ENCODE measurements at places on chromosomes 13 and 19.
A peak's percentile ranks its signal among the peaks of the same experiment; 100 is the strongest.

GRCh38 chr19:40567750-40568494 is 8.8 kb upstream of the SHKBP1 start:
- DNase-seq: no peak

GRCh38 chr13:23792680-23793079 is 96.5 kb downstream of the MIPEP start:
- no peak for DNase-seq

DNA sequence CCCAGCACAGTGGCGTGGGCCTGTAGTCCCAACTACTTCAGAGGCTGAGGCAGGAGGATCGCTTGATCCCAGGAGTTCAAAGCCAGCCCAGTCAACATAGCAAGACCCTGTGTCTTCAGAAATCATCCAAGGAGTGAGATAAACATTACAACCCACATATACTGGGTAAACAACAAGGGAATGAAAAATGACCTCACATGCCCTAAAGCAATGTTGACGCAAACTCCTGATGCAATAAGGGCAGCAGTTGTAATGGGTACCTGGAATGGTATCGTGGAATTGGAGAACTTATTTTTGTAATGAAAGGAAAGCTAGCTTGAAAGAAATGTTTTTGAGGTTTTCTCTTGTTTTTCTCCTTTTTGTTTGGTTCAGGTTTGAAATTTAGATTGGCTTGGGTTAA is 24.5 kb upstream of the LGALS16 start:
- DNase-seq: no peak

DNA sequence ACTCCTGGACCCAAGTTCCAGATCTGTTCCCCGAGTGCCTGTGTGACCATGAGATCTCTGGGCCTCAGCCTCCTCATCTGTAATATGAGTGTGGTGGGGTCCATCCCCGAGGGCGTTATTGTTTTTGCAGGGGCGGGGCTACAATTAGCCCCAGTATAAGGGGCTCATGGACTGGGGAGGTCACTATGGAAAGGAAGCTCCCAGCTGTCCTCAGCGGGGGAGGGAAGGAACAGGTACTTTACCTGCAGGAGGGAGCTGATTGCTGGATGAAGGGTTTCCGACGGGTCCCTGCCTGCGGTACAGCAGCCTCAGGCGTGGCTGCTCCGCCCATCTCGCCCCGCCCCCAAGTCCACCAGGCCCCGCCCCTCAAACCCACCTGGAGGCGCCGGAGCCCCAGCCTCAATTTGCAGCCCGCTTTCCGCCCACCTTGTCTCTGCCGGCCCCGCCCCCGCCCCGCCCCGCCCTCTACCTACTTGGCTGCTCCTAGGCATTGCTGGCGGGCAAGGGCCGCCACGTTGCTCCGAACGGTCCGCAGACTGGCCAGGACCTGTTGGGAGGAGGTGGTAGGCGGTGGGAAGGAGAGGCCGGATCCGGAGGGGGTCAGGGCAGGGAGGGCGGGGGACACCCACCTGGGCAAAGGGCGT is 5.5 kb downstream of the PDE4C start:
- no peak for DNase-seq

DNA sequence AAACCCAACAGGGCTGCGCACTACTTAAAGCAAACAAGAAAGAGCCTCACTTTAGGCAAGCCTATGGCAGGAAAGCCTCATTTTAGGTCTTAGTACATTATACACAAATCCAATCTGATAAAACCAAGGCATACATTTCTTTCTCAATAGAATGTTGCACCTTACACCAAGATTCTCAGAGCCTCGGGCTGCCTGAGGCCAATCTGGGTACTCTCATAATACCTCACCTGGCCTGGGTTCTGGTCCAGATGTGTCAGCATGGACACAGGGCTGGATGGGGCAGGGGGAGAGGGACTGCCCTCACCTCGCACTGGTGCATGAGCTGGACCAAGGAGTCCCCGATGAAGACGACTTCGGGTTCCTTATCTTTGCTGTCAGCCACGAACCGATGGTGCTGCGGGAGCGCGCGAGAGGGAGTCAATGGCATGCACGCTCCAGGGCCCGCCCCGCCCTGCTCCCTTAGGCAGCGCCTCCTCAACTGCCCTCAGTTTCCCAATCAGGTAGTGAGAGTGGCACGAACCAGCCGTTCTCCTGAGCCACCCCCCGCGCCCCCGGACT is at the start of gene PRR19:
Gene PRR19, plus strand, starts transcription at position 487 of the 558 bp plus-strand sequence. CDS start 7,453 bp downstream, outside the sequence.
- DNase-seq: peak; percentile 52

DNA sequence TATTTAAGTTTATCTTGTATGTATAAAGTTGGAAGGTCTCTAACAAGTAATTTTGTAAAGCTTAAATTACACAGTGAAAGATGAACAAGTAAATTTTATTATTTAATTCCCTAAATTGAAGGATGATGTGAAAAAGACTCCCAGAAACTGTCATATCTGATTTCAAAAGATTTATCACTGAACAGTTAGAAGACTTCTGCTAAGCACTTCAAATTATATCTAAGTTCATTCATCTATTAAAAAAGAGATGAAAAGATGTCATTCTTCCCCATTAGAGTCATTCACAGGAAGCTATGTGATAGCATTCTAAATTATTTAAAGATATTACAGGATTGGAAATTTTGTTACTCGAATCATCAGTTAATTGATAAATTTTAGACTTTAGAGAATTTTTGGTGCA is 359.4 kb downstream of the ITGBL1 start:
- DNase-seq: no peak

DNA sequence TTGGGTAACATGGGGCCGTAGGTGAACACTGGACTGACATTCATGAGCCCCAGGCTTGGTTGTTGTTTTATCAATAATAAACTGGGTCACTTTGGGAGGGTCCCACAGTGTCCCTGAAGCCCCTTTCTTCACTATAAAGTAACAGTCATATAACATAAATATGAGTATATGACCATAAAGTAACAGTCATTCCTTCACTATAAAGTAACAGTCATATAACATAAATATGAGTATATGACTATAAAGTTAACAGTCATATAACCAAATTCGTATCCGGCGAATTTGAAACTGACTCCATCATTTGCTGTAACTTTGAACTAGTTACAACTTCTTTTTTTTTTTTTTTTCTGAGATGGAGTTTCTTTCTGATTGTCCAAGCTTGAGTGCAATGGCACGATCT is 210.3 kb downstream of the KATNAL1 start:
- DNase-seq: no peak

GRCh38 chr19:35569281-35569781 is 5.9 kb upstream of the ATP4A start:
- DNase-seq: no peak

- no peak for DNase-seq
Observed at GRCh38 chr13:30746791-30747190, 11.4 kb downstream of the ALOX5AP start.

- DNase-seq: no peak
Observed at GRCh38 chr13:86882835-86883234, 788.3 kb upstream of the SLITRK5 start.

- no peak for DNase-seq
Observed at GRCh38 chr19:19181488-19181998, 10.4 kb downstream of the BORCS8 start.

DNA sequence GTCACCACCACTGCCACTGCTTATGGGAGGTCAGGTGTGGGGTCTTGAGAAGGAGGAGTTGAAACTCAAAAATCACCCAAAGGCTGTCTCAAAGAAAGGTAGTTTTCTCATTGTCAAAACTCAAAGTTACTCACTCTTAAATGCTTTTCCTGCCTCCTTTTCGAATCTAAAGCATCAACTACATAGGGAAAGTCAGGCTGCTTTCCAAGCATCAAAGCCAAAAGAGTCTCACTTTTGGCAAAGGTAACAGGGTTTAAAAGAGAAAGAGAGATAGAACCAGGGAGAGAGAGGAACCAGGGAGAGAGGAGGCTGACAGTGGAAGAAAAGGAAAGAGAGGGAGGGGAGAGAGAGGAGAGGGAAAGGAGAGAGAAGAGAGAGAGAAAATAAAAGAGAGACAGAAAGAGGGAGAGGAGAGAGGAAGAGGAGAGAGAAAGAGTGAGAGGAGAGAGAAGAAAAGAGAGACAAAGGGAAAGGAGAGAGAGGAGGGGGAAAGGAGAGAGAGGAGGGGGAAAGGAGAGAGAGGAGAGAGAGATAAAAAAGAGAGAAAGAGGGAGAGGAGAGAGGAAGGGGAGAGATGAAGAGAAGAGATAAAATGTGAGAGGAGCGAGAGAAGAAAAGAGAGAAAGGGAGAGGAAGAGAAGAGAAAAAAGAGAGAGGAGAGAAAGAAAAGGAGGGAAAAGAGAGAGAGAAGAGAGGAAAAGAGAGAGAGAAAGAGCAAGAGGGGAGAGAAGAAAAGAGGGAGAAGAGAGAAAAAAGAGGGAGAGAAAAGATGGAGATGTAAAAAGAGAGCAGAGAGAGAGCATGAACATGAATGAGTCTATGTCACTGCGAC is 262.0 kb upstream of the TSHZ3 start:
- no peak for DNase-seq

DNA sequence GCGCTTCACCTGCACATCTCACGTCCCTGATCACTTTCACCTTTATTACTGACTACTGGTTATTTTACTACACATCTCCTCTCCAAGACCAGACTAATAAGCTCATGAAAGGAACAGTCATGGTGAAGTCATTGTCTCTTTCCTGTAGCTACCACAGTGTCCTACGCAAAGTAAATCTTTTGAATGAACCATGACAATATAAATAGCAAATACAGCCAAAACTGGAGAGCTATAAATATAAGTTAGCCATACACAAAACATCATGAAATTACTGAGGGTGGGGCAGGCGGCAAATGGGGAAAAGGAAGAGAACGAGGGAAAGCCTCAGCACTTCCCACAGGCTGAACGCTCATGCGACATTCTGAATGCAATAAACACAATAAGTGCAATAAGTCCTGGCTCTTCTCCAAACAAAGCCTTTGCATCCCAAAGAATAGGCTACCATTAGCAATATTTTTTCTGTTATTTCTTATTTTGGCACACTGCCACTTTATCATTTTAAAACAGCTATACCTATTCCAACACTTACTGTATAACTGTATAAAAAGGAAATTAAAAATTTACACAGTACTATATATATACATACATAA is 62.5 kb downstream of the TUBGCP3 start:
- DNase-seq: no peak

- no peak for DNase-seq
Observed at GRCh38 chr13:112954488-112955270, 14.3 kb upstream of the MCF2L start.

GRCh38 chr19:33496038-33496895 is 25.3 kb downstream of the PEPD start:
- no peak for DNase-seq

GRCh38 chr13:104953588-104953987 is 1581.9 kb downstream of the EFNB2 start:
- DNase-seq: no peak

DNA sequence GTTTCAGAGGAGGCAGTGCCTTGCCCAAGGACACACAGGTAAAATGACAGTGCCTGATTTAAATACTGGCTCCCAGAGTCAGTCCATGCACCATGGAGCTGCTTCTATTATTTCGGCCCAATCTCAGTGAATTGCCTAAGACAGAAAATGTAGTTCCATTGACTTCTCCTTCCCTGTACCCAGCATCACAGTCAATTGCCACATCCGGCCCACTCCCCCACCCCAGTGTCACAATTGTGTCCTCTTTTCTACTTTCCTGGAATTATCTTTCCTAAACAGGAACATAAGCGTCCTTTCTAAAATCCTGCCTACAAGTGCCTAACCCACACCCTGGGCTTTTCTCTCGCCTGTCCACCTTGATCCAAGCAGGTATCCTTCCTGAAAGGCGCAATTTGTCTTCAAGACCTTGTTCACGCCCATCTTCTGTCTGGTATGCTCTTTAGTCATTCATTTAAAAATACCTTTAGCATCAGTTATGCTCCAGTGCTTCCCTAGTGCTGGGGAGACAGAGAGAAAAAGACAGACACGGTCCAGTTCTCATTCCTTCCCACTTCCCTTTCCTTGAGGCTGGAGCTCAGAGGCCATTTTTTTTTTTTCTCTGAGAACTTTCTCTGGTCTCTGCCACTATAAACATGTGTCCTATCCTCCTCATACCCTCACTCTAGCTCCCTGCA is 411.4 kb downstream of the LIG4 start:
- DNase-seq: no peak

DNA sequence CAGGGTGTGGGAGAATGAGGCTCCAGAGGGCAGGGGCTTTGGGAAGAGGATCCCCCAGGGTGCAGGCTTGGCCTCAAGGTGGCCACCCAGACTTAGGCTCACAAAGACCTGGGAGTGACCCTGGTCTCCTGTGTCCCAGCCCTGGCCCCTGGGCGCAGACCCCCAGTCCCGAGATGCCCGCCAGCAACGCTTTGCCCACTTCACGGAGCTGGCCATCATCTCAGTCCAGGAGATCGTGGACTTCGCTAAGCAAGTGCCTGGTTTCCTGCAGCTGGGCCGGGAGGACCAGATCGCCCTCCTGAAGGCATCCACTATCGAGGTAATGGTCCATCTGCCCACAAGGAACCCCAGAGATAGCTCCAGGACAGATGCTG is 2.6 kb downstream of the NR1H2 start:
- DNase-seq: no peak

- no peak for DNase-seq
Observed at GRCh38 chr13:19362946-19363510, 181.4 kb upstream of the TUBA3C start.

DNA sequence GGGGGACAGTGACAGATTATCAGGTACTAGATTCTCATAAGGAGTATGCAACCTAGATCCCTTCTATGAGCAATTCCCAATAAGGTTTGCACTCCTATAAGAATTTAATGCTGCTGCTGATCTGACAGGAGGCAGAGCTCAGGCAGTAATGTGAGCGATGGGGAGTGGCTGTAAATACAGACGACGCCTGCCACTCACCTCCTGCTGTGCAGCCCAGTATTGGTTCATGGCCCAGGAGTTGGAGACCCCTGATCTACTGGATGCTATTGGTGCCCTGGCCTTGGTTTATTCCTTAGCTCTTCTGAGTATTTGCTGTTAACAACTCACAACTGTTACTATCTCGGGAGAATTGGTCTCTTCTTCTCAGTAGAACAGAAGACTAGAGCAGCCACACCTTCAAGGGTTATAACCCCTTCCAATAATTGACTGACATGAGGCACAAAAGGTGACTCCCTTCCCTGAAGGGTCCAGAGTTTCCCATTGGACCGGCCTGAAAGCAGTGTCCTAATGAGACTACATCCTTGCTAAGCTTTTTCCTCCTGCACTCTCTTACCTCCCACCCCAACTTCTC is 35.0 kb upstream of the RBM26 start:
- no peak for DNase-seq

DNA sequence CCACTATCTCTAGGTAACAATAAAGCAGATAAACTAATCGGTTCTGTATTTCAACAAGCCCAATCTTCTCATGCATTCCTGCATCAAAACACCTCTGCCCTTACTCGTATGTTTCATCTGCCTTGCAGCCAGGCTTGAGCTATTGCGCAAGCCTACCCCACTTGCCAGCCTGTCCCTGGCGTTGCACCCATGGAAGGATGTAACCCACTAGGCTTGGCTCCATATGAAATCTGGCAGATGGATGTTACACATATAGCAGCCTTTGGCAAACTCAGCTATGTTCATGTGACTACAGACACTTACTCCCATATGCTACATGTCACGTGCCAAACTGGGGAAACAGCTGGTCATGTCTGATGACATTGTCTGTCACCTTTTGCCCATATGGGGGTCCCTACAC is 11.9 kb upstream of the ZNF549 start:
- no peak for DNase-seq

- no peak for DNase-seq
Observed at GRCh38 chr19:50384685-50385535, 763 bp downstream of the POLD1 start.
